ENCODE measurements at places on chromosomes 3 and 15. TPM values are rescaled to one million over a fixed set of nuclear protein-coding genes. Genes with fewer than 3 reads are reported as not detected.

- DNase-seq, result no peak
Measured at GRCh38 chr3:44339181-44340057, 853 bp downstream of the TCAIM start.

GRCh38 chr15:73524919-73525318, 82.0 kb downstream of the REC114 start:
- no peak for DNase-seq

DNA sequence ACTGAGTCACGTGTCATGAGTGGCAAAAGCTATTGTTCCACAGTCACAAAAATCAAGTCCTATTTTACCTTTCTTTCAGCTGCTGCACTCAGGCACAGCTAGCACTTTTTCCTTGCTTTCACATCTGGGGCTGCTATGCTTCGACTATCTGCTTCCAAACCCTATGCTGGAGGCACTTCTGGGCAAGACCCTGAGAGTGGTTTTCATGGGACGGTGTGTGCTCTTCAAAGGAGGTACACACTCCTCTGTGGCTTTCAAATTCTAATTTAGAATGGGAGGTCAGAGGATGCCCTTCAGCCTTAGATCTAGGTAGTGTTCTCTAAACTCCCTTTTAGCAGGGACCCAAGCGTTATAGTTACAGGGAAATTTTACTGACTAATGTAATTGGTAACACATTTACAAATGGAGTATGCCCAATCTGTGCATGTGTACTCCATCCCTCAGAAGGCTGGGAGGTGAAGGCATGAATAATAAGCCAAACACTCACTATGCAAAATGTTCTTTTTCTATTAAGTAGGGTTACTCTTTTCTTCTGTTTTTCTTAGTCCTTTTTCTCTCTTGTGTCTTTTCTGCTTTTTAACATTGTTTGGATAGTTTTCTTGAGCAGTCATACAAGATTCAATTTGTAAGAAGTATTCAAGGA, 188.3 kb downstream of the LSAMP start:
- no peak for DNase-seq

DNA sequence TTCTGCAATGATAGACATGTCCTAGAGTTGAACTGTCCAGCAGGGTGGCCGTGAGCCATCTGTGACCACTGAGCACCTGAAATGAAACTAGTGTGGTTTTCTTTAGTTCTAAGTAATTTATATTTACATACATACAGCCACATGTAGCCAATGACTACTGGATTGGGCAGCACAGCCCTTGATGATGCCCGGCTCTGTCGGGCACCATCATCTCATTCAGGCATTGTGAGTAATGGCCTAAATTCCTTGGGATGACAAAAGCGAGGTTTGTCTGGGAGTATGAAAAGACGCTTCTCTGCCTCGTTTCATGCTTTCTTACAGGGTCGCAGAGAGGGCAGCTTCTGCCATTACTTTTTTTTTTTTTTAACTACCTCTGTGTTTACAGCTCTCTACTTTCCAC, 251.9 kb upstream of the HES1 start:
- DNase-seq, result no peak

DNA sequence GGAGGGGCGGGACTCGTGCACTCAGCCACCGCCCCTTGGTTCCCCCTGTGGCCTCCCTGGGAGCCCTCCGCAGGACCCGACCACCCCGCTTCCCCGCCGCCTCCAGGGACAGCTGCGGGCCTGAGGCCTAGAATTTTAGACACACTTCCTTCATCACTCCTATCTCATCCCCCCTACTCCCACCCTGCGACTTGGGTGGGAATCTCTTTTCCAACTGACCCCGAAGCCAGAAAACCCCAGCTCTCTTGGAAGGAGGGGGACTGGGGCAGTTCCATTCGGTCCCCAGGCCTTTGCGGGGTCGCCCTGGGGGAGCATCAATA, 289 bp upstream of the TFDP2 start:
- no peak for DNase-seq

DNA sequence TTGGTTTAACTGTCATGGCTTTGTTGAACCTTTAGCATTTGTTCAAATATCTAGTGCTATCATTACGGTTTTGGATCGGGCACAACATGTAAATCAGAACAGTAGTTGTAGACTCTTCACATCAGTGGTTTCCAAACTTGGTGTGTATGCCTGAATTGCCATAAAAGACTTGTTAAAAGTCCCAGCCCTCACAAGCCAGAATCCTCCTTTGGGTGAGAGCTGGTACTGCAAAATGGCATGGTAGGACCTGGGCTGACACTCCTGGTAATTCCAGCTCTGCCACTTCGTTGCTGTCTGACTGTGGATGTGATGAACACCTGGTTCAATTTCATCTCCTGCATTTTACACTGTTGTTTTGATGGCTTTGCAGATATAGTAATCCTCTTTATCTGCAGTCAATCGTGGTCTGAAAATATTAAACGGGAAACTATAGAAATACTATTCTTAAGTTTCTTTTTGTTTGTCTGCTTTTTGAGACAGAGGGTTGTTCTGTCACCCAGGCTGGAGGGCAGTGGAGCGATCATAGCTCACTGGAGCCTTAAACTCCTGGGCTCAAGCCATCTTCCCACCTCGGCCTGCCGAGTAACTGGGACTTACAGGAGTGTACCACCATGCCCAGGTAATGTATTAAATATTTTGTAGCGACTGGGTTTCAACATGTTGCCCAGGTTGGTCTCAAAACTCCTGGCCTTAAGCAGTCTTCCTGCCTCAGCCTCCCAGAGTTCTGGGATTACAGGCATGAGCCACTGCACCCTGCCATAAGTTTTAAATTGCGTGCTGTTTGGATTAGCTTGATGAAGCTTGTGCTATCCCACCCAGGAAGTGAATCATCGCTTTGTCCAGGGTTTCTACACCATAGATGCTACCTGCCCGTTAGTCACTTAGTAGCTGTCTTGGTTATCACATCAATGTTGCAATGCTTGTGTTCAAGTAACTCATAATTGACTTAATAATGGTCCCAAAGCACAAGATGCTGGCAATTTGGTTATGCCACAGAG, 61.6 kb downstream of the RAB7A start:
- no peak for DNase-seq

GRCh38 chr15:93270937-93271467, 182.0 kb upstream of the RGMA start:
- DNase-seq, result no peak

- DNase-seq, result no peak
Measured at GRCh38 chr3:190595179-190595795, 81.4 kb downstream of the IL1RAP start.

- DNase-seq, result no peak
Measured at GRCh38 chr3:139312959-139313358, 30.9 kb upstream of the MRPS22 start.

COL8A1 gene
- total RNA-seq, result 264 TPM

RHO gene
- total RNA-seq, result 0.15 TPM

SLC2A2 gene
- not detected for total RNA-seq

GOLGA6D gene
- total RNA-seq, result 0.12 TPM

ACKR4 gene
- total RNA-seq, result 15.5 TPM

CPNE4 gene
- 1.6 TPM for total RNA-seq
